ENCODE measurements at places on chromosomes 5 and 9.

DNA sequence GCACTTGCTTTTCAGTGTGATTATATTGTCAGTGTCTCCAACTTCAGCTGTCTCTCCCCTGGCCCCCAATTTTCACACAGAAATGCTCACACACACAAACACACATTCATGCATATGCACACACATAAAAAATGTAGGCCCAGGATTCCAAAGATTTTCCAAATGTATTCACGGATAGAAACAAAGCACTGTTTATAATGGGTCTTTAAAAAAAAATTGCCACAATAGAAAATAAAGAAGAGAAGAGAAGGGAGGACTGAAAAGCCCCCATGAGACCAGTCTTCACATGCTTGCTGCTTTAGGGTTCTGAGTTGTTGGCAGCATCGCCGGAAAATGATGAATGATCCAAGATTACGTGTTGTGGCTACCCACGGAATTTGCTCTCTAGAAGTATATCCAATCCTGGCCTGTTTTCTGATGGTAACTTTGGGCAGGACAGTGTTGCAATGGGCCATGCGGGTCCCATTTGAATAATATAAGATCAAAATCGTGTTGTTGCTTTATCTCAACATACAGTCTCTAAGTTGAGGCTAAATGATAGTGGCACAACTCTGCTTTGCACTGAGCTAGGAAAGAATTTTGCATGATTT lies 36.2 kb upstream of the ACO1 start:
- DNase-seq, result peak; percentile 5

GRCh38 chr5:10334831-10335230 lies 18.7 kb upstream of the MARCHF6 start:
- no peak for DNase-seq

DNA sequence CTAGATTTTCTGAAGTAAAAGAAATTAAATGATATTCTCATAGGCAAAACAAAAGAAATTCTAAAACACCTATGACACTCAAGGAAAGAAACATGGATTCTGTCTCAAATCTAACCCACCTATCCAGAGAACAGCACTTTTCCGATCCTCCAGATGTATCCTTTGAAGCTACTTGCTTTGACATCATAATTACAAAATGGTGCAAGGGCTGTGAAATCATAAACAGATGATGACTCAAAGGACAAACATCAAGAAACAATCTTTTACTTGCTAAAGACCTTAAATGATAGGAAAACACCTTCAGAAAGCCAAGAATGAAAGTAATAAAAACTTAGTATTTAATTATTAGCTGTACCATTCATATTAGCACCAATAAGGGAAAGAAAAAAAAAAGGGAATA lies 202.6 kb downstream of the DENND1A start:
- DNase-seq, result peak; percentile 19

DNA sequence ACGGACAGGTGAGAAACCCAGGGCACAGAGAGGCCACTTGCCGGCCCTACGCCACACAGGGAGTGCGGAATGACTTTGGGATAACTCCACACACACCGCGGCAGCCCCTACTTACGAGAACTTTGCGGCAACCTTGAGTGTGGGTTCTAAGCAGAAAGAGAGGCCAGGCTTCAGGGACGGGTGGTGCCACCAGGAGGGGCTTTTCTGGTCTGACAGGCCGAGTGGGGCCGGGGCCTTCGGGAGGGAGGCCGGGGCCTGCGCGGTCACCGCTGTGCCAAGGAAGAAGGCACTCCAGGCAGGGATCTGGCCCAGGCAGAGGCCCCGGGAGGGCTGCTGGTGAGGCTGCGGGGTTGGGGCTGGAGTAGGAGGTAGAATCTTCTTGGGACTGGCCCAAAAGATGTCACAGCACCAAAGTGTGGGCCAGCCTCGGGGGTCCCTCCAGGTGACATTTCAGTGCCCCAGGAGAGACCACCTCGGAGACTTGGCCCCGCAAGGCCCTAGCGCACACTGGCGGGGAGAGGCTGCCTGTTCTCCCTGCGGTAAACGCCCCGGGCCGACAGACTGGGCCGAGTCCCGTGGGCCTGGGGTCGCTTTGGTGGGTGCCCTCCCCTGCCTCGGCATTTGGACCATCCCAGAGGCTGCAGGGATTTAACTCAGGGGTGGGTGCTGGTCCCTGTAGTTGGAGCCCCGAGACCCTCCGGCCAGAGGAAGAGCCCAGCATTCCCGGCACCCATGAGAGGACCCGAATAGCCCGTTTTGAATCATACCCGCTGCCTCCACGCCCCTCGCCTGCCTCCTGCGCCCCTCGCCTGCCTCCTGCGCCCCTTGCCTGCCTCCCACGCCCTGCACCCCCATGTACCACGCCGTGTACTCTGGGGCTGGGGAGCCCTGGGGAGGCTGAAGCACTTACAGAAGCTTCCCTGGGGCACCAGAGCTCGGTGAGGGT lies 9.0 kb upstream of the RNU6ATAC start:
- no peak for DNase-seq

- no peak for DNase-seq
Measured at GRCh38 chr5:40623480-40624420, 56.0 kb upstream of the PTGER4 start.

DNA sequence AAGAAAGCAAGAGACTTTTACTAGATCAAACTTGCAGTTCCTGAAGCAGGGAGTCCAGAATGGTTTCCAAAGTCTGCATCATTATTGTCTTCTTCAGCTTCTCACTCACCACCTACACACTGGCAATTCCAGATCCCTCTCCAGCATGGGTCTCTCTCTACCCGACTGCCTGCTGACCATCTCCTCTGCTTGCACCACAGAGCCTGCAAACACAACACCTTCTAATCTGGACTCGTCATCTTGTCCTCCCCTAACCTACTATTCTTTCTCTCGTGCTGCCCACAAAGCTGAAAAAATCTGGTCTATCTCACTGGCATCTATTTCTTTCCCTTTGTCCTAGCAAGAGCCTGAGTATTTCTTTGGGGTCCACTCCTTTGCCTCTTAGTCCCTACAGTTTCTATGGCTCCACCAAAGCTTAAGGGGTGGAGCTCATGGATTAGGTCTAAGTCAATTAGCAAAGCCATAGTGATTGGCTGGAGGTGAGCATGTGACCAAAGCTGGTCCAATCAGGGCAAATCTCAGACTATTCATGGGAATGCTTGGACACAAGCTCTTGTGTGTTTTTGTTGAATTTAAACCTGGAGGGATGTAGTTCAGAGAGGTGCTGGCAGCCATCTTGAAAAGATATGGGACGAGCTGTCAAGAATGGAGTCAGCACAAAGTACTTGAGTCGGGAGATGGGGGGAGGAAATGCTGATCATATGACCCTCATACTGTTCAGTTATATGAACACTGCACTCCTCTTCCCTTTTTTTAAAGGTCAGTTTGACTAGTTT lies 63.5 kb downstream of the GALNT12 start:
- no peak for DNase-seq

DNA sequence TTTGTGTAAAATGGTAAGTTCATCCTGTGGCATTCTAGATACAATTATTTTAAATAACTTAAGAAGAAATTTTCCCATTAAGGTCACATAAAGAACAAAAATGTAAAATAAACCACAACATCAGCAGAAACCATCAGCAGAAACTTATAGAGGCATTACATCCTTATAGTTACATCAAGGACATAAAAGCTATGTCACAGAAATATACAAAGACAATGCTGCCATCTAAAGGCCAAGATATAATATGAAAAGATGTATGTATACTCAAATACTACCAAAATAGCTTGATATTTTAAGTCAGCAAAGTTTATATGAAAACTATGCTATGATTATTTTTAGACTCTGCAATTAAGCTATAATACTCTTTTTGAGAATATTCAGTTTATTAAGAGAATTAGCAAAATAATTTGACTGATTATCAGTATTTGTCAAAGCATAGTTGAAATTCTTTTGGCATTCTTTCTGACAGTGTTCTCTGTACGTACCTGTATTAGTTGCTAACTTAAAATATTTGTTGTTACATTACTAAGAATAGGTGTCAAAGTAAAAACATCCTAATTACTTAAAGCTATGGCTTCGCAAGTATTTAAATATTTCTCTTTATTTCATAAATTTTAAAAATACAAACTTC lies 36.2 kb downstream of the FBXL17 start:
- peak; percentile 57 for DNase-seq

GRCh38 chr5:72013766-72014624 lies 93.3 kb upstream of the MAP1B start:
- DNase-seq, result peak; percentile 63

DNA sequence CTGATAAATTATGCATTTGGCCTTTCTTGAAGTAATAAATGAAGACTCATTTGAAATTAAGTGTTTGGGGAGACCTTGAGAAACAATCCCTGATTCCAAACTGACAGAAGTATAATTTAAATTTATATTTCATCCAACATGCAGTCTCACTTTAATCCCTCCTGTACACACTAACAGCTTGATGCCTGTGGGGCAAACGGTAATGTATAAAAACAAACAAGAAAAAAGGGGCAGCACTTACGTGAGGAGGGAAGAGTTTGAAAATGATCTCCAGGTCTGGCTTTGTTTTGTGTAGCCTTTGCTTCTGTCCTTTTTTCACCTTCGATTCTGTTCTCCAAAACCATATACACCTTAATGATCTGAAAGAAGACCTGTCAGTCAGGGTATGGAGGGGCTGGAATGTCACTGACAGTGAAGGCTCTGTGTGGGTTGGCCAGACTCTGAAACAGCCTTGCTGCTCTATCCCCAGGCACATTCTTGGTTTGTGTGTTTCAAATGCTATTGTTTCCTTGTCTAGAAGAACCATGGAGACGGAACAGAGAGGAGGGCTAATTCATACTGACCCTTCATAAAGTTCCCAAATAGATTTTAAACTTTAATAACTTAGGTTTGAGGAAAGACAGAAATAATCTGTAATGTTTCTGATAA lies 338.2 kb upstream of the WWC1 start:
- no peak for DNase-seq

DNA sequence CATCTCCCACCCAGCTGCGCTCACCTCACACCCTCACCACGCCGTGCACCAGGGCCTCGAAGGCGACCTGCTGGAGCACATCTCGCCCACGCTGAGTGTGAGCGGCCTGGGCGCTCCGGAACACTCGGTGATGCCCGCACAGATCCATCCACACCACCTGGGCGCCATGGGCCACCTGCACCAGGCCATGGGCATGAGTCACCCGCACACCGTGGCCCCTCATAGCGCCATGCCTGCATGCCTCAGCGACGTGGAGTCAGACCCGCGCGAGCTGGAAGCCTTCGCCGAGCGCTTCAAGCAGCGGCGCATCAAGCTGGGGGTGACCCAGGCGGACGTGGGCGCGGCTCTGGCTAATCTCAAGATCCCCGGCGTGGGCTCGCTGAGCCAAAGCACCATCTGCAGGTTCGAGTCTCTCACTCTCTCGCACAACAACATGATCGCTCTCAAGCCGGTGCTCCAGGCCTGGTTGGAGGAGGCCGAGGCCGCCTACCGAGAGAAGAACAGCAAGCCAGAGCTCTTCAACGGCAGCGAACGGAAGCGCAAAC lies 1.1 kb downstream of the POU4F3 start:
- no peak for DNase-seq

DNA sequence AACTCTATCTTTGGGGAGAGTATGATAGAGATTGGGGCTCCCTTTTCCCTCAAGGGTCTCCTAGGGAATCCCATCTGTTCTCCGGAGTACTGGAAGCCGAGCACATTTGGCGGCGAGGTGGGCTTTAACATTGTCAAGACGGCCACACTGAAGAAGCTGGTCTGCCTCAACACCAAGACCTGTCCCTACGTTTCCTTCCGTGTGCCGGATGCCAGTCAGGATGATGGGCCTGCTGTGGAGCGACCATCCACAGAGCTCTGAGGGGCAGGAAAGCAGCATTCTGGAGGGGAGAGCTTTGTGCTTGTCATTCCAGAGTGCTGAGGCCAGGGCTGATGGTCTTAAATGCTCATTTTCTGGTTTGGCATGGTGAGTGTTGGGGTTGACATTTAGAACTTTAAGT lies 21.5 kb downstream of the PTGS1 start:
- no peak for DNase-seq

GRCh38 chr5:133934822-133935666 lies 33.4 kb downstream of the C5orf15 start:
- DNase-seq, result no peak

GRCh38 chr9:92503156-92503555 lies 20.9 kb upstream of the ASPN start:
- no peak for DNase-seq

GRCh38 chr5:8436924-8437323 lies 568.0 kb downstream of the MTRR start:
- DNase-seq, result no peak

DNA sequence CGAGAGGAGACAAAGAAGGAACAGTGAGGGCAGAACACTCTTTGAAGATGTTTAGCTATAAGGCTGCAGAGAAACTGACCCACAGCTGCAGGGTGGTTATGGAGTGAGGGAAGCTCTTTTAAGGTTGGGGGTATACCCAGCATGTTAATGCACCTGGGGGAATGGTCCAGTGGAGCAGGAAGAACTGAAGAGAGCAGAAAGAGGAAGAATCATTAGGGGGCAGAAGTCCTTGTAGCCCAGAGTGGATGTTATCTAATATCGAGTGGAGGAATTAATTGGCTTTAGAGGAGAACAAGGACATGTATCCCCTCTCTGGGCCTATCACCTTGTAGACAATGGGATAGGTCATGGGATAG lies 7.7 kb downstream of the IL4 start:
- no peak for DNase-seq

DNA sequence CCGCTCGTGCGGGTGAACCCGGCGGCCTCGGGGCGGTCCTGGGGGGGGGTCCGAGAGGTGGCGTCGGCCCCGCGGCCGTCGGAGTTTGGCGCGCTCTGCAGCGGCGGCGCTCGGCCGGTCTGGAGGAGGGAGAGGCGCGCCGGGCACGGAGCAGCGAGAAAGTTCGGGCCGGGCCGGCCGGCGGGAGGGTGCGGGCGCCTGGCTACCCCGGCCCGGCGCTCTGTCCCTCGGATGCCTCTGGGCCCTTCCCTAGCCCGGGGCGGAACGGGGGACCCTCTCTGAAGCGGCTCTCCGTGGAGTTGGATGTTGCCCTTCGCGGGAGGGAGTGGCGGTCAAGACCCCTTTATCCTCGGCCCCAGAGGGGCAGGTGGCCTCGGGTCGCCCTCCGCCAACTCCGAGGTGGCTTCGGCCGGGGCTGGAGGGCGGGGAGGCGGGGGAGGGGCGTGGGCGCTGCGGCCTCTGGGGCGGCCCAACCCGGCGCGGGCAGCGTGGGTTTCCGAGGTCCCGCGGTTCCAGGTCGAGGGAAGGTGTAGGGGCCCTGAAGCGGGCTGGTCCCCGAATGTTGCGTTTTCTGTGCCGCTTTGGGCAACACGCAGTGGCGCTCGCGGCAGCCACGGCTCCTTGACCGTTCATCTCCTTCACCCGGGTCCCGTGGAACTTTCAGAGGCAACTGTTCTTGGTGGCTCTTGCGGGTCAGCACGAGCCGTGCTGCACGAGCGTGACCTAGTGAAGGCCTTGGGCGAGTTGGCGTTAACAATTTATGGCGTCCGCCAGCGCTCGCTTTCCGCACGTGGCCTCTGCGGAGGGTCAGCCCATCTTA lies 290.5 kb downstream of the DOCK8 start:
- DNase-seq, result no peak

GRCh38 chr9:112135706-112136105 lies 39.4 kb downstream of the SUSD1 start:
- no peak for DNase-seq

DNA sequence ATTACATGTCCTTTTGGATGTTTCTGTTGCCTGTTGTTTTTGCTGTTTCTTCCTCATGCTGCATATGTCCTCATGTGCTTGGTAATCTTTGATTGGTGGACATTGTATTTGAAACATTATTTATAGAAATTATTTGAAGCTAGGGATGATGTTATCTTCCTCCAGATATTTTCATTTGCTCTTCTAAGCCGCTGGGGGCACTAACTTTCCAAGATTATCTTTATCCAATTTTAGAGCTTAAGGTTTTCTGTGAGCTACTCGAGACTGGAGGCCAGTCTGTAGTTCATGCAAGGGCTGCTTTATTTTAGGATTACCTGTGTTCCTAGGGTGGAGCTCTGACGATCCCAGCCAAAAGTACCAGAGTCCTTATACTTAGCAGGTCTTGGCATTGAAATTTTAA lies 40.9 kb downstream of the STX17 start:
- DNase-seq, result peak; percentile 7

Measured in fibroblast of skin of right biceps (primary cell).